Left colon (tissue), 2 donors: ENCODE measurements at places on chromosomes 7 and 10.

GRCh38 chr7:149871576-149871975, 2.2 kb upstream of the ATP6V0E2 start:
- no peak for DNase-seq

DNA sequence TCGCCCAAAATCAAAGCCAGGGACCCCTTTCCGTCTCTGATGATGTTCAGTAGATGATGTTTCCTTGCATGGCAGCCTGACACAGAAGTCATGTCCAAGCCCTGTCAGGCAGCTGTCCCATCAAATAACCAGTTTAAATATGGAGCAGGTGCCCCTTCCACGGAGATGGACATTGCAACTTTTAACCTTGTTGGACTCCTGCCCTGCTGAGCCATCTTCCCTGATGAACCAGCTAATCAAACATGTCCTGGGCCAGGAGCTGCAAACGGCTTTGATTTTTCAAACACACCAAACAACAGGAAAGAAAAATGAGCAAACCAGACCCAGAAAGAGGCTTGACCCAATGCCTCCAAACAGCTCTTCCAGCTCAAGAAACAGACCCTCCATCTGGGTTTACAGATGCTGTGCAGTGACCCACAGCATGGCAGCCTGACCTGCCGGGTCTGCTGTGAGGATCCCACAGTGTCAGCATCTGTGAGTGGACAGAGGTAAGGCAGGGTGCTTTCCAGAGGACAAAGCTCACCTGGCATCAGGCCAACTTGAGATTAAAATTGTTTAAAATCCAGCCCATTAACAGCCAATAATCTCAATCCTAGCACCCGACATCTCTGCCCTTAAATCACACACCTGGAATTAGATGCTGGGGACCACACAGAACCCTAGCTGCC, 372.6 kb downstream of the GRID1 start:
- DNase-seq, result no peak

GRCh38 chr10:65413001-65413400, 1512.8 kb upstream of the LRRTM3 start:
- no peak for DNase-seq

DNA sequence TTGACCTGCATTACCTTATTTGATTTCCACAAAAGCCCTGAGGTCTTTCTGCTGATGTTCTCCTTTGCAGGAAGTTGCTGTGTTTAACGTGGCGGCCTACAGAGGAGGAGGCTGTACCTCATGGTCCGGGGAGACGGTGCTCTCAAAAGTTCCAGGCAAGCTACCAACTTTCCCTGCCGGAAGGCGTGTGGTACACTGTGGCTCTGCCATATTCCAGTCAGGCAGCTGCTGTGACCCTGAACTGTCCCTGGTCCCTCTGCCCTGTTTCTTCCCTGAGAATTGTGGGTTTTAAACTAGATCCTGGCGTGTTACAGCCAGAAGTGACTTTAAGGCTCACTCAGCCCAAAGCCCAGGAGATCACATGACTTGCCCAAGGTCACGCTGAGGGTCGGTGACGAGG, 139.2 kb downstream of the TEX36 start:
- DNase-seq, result no peak

GRCh38 chr10:131083915-131084790, 227.4 kb downstream of the TCERG1L start:
- no peak for DNase-seq

GRCh38 chr7:98913612-98914011, 35.3 kb downstream of the TRRAP start:
- no peak for DNase-seq

- DNase-seq, result no peak
These were observed 22.4 kb downstream of the PPP1R3C start for GRCh38 chr10:91610444-91610843.
